ENCODE measurements at places on chromosomes 6 and 20. TPM values are rescaled to one million over a fixed set of nuclear protein-coding genes. Genes with fewer than 3 reads are reported as not detected.

OXT gene
- total RNA-seq = not detected

CLPSL1 gene
- not detected for total RNA-seq

ZBTB46 gene
- total RNA-seq = 0.20 TPM

C6orf120 gene
- total RNA-seq = 28.8 TPM

RSPO3 gene
- total RNA-seq = 11.8 TPM

GPR63 gene
- total RNA-seq = 3.9 TPM

SLC16A10 gene
- total RNA-seq = 2.5 TPM

SIRPB1 gene
- 0.20 TPM for total RNA-seq

LY6G6D gene
- total RNA-seq = not detected

SOBP gene
- total RNA-seq = 0.59 TPM

GRCh38 chr6:36032261-36032660 is 4.7 kb downstream of the MAPK14 start:
- DNase-seq = no peak

- DNase-seq = no peak
Measured at GRCh38 chr6:85712346-85712745, 69.7 kb upstream of the SYNCRIP start.

- no peak for DNase-seq
Measured at GRCh38 chr6:2725999-2726567, 24.6 kb downstream of the MYLK4 start.

DNA sequence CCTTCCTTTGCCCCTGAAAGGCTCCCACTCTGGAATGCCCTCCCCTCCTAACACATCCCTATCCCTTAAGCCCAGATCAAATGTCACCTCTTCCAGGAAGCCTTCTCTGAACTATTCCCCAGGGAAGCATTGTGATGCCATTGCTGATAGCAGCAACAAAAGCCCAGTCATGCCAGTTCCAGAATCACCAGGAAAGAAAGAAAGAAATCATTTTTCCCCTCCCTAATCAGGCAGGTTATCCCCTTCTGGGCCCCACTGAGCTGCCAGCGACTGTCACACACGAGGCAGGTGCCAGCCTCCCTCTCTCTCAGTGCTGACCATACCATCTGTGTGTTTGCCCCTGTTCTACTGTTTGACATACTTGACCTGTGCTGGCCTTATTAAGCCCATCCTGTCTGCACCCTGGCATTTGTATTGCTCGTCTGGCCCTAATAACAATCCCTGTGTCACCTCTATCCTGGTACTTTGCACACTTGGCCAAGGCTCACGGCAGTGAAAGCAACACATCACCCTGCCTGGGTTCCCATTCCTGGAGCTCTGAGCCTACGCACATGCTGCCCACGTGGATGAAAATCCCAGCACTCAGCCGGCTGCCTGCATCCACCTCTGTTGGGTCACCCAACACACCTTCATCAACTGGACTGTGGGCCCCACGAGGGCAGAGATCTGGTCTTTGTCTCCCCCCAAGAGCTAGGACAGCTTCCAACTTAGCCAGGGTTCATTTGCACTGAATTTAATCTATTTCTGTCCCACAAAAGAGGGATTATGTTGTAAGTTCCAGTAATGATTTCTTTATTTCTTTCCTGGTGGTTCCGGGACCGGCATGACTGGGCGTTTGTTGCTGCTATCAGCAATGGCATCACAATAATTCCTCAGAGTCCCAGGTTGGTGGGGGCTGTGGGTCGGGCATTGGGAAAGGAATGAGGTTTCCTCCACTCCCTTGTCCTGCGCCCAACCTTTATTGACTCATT is 5.3 kb upstream of the BPIFB1 start:
- no peak for DNase-seq

DNA sequence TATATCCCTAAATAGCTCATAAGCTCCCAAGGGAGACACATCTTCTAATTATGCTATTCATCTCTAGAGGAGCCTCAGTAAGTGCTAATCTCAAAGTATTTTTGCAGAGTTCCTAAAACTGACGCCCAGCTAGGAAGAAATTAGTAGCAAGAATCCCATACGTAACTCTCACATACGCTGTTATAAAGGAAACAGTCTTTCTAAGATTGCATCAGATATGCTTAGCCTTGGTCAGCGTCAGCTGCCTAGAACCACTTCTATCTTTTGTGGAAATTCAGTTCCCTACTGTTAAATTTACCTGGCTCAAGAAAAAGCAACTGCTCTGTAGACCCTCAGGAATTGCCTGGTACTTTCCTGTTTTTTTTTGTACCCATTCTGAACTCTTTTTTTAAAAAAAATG is 13.6 kb downstream of the RIPOR2 start:
- DNase-seq = no peak

- no peak for DNase-seq
Measured at GRCh38 chr6:18347021-18347577, 40.1 kb upstream of the RNF144B start.

DNA sequence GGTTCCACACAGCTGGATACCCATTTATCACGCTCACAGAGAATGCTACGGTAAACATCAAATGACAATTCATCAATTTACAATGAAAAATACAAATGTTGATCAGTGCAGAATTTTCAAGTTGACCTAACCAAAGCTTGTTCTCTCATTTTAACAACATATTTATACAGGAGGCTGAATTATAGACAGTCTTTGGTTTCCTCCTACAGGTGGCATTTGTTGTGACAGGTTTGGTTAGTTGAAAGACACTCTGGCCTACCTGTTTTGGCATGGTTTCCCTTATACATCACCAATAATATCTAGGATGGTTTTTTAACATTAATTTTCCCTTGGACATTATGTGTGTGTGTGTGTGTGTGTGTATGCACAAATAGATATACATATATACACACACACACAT is 642.5 kb upstream of the MMS22L start:
- DNase-seq = peak; percentile 1

DNA sequence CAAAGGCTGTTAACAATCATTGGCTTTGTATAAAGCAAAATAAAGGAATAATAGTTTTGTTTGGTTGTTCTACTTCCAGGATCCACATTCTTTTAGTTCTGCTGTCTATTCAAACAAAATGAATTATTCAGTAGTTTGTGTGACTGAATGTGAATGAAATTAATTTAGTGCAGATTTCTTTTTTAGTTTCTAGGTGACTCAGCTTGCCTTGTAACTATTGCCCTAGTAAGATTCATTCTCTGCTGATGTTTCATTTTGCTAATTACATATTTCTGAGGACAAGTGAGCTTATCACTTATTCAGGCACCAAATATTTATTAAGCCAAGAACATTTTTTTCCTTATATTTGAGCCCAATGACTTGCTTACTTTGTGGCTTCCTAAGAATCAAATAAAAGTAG is 46.5 kb upstream of the RIPOR2 start:
- DNase-seq = no peak

- no peak for DNase-seq
Measured at GRCh38 chr6:25534942-25535631, 116.9 kb upstream of the SCGN start.

DNA sequence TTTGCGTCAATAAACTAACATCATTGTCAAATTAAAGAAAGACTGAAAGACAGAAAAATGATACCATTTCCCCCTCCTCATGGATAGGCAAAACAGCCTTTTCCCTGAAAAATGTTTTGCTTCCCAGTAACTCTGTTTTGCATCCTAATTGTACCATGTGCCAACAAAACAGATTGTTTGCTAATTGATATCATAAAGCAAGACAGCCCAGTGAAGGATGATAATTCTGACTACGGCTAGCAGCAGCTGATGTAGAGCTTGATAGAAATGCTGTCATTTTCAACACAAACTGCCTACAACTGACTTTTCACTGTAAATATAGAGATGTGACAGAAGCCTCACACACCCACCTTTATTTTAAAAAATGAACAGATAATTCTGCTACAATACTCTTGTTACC is 1061.6 kb downstream of the HACE1 start:
- no peak for DNase-seq

DNA sequence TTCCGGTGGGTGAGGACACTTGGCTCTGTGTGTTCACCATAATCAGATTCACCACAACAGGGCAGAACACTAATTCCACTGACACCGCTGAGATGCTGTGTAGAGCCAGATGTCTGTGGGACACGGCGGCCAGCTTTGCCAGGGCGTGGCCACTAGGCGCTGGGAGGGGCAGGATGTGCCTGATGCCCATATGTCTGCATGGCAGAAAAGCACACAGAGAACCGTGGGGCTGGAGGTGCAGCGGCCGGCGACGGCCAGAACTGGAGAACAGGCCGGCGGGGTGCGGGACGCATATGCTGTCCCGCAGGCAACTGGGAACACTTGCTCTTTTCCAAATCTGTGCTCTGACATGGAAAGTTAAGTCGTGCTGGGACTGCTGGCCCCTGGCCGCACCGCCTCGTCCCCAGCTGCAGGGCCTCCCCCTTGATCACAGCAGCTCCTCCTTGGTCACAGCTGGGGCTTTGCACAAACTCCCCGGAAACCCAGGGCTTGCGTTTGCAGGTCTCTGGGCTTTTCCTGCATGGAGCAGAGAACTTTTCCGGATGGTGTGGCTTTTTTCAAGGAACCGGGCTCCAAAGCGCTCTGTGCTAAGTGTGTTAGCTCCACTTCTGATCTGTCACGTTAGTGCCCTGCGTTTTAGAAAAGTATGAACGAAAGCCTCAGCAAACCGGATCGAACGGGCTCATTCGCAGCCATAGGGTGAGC is 31.1 kb downstream of the NTSR1 start:
- DNase-seq = peak; percentile 58

GRCh38 chr6:5091210-5092069 is 6.3 kb downstream of the PPP1R3G start:
- DNase-seq = no peak

DNA sequence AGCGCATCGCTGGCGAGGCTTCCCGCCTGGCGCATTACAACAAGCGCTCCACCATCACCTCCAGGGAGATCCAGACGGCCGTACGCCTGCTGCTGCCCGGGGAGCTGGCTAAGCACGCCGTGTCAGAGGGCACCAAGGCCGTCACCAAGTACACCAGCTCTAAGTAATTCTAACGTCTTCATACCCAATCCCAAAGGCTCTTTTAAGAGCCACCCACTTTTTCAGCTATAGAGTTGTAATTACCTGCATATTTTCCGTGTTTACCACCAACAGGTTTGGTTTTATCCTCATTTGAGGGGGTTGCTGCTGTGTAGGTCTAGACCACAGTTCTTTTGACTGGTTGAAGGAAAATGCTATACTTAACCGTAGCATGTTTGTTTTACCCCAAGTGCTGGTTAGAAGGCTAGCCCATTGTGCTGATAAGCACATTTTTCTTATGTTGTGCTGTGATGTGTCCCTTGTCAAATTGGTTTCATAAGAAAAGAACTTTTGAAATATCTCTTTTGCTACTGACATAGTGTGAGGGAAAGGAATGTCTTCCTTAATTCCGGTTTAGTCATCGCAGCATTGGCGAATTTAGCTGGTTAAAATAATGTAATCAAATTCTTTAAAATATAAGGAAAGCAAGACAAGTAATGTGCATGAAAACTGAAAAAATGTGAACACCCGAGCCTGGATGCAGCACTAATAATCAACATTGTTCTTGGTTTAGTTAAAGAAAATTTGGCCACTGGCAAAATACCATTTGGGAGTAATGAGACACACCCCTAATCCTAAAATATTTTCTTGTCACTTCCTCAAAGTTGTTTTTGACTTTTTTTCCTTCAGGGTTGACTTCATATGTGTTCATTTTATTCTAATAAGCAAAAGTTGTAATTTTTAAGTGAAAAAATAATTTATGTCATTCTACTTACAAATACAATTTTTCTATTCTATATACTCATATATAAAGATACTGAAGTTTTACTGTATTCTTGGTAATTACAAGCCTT is 112.8 kb downstream of the HFE start:
- DNase-seq = no peak
